ENCODE measurements at places on chromosomes 3 and 15.
A peak's percentile ranks its signal among the peaks of the same experiment; 100 is the strongest.

- DNase-seq: no peak
Observed at GRCh38 chr3:181328346-181328745, 338.8 kb upstream of the DNAJC19 start.

DNA sequence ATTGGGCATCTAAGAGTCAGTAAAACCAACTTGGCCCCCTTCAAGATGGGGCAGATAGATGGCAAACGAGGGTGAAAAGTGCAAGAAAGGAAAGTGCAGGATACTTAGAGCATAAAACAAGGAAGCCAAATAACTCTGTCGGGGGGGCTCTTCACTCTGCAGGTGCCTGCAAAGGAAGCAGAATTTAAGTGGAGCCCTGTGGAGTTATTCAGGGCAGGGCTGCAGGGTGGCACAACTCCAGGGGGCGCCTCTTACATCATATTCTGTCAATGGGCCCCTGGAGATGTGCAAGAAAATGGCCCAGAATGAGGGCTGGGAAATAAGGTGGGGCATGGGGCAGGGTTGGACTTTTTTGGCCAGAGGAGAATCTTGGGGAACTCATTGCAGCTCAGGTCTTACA, 69.7 kb downstream of the CD47 start:
- no peak for DNase-seq

DNA sequence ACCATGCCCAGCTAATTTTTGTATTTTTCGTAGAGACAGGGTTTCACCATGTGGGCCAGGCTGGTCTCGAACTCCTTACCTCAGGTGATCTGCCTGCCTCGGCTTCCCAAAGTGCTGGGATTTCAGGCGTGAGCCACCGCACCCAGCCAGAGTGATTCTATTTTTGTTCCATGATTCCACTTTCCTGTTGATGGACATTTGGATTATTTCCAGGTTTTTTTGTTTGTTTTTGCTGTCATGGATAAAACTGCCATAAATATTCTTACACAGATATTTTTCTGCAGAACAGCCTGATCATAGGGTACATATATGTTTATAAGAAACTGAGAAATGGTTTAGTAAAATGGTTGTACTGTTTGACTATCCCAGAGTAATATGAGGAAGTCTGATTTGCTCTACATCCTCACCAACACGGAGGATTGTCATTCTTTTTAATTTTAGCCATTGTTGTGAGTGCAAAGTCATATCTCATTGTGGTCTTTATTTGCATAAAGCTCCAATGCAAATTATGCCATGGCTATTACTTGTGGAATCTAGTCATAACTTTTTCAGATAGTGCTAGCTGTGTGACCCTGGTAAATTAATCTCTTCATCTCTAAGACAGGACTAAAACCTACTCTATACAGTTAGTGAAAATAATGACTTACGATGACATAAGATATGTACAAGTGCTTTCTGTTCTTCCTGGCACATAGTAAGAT, 42.7 kb downstream of the MAP6D1 start:
- DNase-seq: no peak

GRCh38 chr3:177905173-177906125, 630.8 kb upstream of the KCNMB2 start:
- DNase-seq: no peak

DNA sequence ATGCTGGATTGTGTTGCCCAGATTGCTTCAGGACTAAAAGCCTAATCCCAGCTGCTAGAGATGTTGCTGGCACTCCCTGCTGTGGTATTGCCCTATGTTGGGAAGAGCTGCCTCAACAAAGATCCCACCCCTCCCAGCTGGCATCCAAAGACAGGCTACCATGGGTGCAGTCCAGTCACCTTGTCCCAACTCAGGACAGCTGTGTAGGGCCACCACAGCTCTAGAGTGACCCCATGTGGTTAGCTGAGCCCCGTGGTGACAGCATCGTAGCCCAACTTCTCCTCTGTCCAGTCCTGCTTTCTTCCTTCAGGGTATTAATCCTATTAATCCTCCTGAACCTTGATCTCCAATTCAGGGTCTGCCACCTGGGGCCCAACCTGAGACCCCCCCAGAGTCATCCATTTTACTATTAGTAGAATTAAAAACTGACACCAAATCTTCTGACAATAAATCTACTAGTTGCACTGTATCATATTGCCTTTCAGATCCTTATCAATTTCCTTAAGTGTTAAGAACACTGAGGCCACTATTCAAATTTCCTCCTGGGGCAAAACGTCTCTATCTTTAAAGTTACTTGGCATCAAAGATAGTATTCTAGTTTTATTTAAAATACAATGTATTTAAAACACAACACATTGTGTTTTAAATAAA, 83.5 kb downstream of the AQP9 start:
- DNase-seq: no peak

DNA sequence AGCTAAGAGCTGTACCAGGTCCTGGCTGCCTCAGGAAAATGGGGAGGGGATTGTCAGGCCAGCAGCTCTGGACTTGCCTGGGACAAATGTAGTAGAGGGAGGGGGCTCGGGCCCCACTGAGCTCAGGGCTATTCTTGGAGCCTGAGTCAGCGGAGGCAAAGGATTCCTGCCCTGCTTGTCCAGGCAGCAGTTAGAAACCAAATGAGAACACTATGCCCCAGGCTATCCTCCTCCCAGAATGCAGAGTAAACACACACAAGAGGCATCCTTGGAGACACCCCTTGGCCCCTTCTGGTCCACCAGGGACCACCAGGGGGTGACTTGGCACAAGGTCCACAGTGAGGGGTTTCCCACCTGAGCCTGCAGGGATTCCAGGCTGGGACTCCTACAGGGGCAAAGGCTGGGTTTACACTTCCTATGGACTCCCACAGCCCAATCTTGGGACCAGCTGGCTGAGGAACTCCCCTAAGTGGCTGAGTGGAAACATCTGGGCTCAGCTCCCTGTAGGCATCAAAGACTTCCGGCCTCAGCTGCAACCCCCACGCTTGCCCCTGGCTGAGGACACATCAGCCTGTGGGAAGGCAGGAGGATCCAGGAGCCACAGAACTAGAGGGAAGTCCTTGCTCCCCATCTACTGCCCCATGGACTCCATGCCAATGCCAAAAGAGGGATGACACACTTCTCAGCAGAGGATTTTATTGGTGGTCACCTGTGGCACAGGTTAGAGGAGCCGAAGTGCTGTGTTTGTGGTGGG, 3.4 kb upstream of the COL7A1 start:
- peak; percentile 86 for DNase-seq

DNA sequence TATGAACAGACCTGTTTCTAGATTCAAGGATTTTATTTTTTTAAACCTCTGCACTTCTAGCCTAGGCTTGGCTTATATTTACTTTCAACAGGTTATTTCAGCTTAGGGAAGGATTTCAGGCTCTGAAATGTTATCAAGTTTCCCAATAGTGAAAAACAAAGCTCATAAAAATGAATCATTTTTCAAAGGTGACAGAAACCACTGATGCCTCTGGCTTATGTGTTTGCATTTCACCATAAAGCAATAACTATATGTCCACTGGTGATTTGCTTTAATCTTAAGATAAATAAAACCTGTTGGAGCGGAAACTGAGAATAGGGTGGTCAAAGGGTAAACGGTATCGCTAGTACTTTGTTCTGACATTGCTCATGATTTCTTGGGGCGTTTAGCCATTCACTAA, 141.2 kb upstream of the LRIG1 start:
- DNase-seq: no peak

Data from renal pelvis (tissue), 12 donors.